ENCODE measurements at places on chromosomes 4 and X. TPM values are rescaled to one million over a fixed set of nuclear protein-coding genes. Genes with fewer than 3 reads are reported as not detected.
A peak's percentile ranks its signal among the peaks of the same experiment; 100 is the strongest.

- peak; percentile 55 for DNase-seq
These were observed 1.1 kb downstream of the MAML3 start for GRCh38 chr4:140152751-140153418.

- DNase-seq: no peak
These were observed 58.6 kb upstream of the MSX1 start for GRCh38 chr4:4800646-4801408.

SPANXA1 gene
- not detected for polyA plus RNA-seq

- no peak for DNase-seq
These were observed 59.1 kb downstream of the TEX13C start for GRCh38 chrX:125378770-125379169.

DNA sequence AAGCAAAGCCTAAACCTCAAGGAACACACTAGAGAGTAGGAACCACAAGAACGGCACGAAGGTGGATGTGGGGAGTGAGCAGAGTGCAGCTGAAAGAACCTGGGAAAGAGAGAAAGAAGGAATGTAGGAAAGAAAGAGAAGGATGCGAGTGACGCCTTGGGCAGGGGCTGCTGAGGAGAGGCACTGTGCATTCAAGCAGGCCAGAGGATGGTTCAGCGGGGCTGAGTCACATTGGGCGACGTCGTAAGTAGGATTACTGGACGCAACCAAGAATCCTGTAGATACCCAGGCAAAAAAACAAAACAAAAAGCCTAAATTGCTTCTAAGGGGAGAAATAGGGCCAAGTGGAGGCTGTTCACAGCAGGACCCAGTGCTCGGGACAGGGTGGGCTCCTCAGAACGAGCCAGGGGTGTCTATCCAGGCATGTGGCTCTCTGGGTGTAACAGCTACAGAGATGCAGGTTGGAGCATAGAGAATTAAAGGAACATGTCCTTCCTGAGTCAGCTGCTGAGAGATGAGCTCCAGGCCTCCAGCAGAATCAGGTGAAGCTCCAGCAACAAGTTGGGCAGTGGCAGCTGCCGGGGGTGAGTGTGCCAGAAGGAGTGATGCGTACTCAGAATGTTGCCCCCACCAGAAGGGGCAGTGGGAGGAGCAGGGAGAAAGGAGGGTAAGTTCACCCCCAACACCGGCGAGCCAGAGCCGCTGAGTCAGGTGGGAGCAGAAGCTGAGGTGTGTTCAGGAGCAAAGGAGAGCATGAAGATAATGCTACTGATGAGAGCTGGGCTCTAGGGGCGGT is 38.6 kb downstream of the NELFA start:
- DNase-seq: no peak

DNA sequence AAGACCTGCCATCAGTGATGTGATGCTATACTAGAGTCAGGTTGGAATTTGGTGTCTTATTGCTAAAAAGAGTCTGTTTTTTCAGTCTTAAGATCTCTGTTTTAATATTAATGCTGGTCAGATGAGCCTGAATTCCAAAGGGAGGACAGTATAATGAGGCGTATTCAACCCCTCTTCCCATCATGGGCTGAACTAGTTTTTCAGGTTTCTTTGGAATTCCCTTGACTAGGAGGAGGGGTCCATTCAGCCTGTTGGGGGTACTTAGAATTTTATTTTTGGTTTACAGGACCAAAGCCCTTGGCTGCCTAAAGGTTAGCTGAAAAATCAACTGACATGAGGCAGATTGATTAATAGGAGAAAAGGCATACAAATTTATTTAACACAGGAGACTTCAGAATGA is 24.1 kb upstream of the PI4K2B start:
- DNase-seq: no peak

Measured in naive B cell (primary cell).